ENCODE measurements at places on chromosomes 4 and X.

DNA sequence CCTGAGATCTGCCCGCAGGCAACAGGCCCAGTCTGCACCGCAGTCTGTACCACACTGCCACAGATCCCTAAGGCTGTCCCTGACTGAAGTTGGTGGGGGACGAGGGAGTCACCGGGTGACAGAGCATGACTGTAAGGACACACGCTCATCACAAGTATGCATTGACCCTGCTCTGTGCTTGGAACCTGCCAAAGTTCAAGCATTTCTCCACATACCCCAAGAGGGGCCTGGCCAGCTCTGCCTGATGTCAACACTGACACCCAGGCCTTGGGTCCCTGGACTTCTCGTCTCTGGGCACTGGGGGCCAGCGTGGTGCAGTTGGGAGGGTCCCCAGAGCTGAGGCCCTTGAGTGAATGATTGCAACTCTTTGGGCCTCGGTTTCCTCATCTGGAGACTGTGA is 7.9 kb downstream of the BLOC1S4 start:
- no peak for DNase-seq

DNA sequence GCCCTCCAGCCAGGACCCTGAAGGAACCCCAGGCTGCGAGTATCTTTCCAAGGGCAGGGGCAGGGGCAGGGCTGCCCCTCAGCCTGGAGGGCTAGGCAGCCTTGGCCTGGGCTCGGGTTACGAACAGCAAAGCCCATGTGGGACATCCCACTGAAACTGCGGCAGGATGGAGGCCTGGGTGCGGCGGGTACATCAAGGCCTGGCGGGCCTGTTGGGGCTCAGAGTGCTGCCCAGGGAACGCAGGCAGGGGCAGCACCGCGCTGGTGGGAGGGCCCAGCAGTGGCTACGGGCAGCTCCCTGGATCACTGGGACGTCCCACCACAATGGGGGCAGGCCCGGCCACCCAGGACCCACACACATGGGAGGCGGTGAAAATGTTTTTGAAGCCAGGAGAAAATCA is 10.9 kb downstream of the NAT8L start:
- DNase-seq: no peak

- no peak for DNase-seq
These were observed 52.4 kb downstream of the GLRB start for GRCh38 chr4:157128395-157128794.

DNA sequence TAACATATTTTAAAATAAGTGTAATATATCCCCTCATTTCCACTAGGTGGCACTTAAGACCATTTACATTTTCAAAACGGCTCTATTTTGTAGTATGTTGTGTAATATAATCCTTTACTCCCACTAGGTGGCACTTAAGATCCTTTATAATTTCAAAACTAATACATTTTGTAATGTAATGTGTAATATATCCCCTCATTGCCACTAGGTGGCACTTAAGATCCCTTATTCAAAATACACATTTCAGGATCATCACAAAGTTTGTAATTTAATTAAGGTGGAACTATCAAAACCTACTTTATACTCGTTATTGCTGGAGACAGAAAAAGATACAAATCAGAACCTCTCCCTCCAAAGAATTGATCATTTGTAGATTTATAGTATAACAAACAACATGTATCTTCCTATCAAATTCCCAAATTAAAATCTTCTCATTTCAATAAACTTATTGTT is 132.5 kb downstream of the ARHGAP6 start:
- no peak for DNase-seq

- DNase-seq: no peak
These were observed 332.5 kb upstream of the ZFP42 start for GRCh38 chr4:187663076-187663475.

- no peak for DNase-seq
These were observed 592.4 kb downstream of the ACTRT1 start for GRCh38 chrX:127459790-127460189.

GRCh38 chrX:138872537-138872936 is 161.0 kb upstream of the FGF13 start:
- DNase-seq: no peak

DNA sequence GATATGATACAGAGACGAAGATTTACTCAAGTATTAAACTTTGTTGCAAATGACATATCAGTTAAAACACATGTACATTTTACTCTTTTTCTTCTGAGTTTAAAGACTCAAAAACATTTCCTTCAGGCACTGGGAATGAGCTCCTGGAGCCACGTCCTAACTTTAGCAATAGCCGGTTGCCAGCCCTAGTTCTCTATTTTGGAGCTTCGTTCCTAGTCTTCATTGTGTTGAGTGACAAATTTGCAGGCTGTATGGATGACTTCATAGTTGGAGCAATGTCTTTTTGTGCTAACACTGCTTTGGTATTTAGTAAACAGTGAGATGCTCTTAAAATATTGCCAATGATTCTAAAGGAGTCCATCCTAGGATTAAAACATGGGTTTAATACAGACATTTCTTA is 190.9 kb downstream of the FAT4 start:
- no peak for DNase-seq

GRCh38 chr4:53147711-53148110 is 218.2 kb downstream of the SCFD2 start:
- no peak for DNase-seq

DNA sequence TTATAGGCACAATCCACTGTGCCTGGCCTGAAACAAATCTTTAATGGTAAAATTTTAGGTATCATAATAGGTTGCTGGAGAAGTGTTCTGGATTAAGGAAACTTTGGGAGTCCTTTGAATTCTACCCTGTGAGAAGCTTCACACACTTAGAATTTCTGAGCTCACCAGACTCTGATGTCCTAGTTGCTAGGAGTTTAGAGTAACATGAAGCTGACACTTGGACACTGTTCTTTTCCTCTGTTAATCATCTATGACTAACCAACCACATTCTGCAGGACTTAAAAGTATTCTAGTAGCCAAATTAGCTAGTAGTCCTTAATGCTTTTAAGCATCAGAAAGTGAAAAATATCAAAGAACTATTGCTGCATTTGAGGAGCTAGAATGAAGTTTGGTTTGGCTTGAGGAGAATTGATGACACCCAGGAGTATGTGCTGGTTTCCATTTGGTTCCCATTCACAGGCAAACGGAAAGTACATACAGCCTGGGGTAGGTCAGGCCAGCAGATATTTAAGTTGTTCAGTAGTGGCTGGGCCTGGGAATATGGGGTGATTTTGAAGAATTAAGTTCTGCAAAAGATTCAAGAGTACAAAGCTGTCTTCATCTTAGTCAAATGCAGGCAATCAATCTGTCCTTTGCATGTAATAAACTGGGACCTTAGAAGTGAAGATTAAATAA is 38.8 kb upstream of the IGFBP7 start:
- DNase-seq: no peak

DNA sequence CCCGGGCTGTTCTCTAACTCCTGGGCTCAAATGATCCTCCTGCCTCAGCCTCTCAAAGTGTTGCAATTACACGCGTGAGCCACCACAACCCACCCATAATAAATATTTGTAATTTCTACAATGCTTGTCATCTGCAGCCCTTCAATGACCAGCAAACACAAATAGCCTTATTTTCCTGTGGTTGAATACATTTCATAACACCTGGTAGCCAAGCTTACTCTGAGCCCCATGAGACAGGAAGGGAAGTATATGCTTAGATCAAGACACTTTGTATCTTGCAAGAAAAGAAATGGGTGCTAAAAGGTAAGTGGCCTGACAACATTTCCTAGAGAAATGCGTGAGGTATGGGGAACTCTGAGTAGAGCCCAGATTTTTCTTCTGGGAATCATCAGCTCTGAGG is 56.9 kb upstream of the PDGFRA start:
- DNase-seq: no peak

- DNase-seq: no peak
These were observed 88.2 kb downstream of the TASL start for GRCh38 chrX:30489323-30489722.

DNA sequence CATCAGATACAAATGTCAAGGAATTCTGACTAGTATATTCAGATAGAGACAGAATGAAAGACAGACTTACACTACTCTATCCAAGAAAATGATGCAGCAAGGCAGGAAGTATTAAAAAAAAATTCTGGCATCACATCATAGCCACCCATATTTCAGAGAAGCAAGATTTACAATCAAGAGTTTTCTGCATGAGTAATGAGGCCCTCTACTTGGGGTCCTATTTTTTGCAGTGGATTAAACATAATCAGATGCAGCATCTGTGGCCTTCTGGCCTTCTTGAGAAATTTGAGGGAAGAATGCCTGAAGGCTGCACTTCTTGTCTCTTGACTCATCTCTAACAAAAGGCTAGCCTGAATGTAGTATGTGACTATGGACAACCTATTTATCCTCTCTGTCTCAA is 48.2 kb upstream of the SLIT2 start:
- DNase-seq: no peak

DNA sequence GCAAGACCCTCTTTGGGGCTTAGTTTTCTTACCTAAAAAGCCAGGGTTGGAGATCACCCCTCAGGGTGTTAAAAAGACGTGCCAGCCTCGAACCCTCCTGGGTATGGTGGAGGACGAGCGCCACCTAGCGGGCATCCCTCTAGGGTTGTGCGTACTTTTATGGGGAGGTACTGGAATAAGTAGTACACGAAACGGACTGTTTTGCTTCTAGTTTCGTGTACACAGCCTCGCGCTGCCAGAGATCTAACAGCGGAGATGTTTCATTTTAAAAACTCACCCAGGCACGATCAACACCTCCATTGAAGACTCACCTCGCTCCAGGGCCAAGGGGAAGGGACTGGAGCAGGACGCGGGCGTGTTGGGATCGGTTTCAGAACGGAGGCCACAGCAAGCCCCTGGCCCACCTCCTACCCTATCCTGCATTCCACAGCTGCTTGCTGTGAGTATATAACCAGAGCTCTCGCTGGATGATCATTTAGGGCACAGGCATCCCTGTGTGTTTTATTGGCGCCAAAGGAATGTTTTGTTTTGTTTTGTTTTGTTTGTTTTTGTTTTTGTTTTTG is 4.8 kb upstream of the NKX3-2 start:
- peak; percentile 54 for DNase-seq

- DNase-seq: no peak
These were observed 334.3 kb upstream of the GATB start for GRCh38 chr4:152094970-152095700.

DNA sequence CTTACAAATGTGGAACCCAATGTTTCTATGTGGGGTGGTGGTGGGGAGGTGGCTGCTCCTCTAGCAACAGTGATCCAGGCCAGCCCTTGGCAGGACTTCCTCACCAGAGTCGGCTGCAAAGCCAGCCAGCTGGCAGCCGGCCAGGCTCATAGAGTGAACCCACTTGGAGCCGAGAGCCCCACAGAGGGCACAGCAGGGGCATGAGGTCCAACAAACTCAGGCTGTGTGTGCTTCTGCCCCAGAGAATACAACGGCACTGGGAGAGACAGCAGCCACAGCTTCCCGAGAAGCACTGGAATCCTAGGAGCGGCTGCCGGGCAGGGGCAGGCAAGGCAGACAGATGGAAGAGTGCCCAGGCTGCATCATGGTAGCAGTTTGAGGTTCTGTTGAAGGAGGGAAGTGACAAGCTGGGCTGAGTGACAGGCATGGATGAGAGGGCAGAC is 23.5 kb upstream of the SOWAHD start:
- DNase-seq: no peak

- no peak for DNase-seq
These were observed 11.6 kb downstream of the USP38 start for GRCh38 chr4:143196323-143196722.

GRCh38 chr4:10273030-10273429 is 156.4 kb upstream of the WDR1 start:
- no peak for DNase-seq

- no peak for DNase-seq
These were observed 21.8 kb downstream of the STARD8 start for GRCh38 chrX:68669094-68669860.

DNA sequence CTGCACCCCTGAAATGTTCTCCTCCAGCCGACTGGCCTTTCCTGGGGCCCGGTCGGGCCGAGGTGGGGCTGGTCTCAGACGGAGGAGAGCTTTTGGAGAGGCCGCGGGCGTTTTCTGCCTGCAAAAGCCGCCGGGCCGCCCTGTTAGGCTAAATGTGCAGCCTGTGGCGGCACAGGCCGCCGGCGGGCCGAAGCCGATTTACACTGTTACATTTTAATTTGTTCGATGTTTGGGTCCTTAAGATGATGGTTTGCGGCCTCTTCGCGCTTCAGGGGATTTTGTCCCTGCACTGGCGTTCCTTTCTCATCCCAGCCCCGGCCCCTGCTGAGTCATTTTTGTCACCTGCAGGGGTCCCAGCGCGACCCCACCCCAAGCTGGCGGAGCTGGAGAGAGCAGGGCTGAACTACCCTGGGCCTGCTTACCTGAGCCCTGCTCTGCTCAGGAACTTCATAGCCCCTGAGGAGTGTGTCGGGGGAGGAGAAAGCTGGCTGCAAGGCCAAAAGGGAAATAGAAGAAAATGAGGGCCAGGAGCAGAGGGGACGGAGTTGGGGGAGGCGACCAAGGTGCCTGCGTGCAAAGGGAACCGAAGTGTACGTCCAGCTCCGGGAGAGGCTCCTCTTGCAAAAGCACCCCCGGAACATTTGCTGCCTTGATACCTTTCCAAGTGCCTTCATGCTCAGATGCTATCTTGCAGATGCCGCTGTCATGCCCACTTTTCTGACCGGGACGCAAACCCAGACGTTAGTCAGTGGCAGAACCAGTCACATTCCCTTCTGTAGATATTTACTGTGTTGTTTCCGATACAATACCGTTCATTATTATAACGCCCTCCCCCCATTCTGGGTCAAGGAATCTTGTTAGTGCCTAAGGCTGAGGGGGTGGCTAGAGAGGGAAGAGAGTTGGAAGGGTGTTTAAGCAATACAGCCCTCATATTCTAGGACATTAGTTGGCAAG is 977 bp upstream of the RBBP7 start:
- DNase-seq: no peak

- DNase-seq: no peak
These were observed 293.4 kb upstream of the NR3C2 start for GRCh38 chr4:148735432-148736155.

DNA sequence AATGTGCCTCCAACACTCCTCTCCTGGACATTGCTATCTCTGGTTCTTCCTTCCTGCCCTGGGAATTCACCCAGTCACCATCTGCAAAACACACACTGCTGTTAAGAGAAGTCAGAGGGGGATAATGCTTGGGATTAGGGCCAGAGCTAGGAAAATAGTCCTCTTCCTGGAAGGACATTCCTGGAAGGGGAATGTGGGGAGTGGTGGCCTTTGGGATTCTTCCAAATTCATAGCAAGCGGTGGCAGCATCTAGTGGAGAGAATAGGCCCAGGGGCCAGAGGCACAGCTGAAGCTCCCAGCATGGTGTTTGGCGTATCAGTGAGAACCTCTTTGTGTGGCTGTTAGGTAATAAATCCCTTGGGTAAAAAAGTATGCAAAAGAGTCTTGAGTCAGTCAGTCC is 34.3 kb downstream of the SHROOM4 start:
- no peak for DNase-seq

- no peak for DNase-seq
These were observed 772 bp downstream of the CYP4V2 start for GRCh38 chr4:186192066-186192612.

GRCh38 chrX:119017077-119017476 is 42.7 kb downstream of the LONRF3 start:
- DNase-seq: no peak

Measured in stimulated activated CD8-positive, alpha-beta memory T cell treated with anti-CD3 and anti-CD28 coated beads, Interleukin-7, amount 100 ng/mL, for 1 hour (primary cell).